GM04504 (cell line): ENCODE measurements at places on chromosomes 11 and 22.
A peak's percentile ranks its signal among the peaks of the same experiment; 100 is the strongest.

GRCh38 chr11:9982127-9982795, 311.8 kb downstream of the SBF2 start:
- DNase-seq: peak; percentile 50

DNA sequence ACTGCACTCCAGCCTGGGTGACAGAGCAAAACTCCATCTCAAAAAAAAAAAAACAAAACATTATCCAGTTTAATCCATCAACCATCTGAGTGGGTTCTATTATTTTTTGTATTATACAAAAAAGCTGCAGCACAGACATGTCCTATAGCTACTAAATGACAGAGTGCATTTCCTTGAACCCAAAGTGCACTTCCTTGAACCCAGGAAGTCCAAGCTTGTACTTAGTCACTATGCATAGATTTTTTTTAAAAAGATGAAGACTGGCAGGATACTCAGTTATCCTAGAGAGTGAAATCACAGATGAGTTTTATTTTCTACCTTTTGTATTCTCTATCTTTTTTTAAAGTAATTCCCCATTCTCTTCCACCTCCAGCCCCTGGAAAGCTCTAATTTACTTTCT, 8.0 kb upstream of the RRAS2 start:
- DNase-seq: no peak

- no peak for DNase-seq
These were observed at the start of gene DAGLA for GRCh38 chr11:61679893-61680621. Gene DAGLA (plus strand): TSS chr11:61680391. CDS start chr11:61720156, 39,765 bp downstream.

DNA sequence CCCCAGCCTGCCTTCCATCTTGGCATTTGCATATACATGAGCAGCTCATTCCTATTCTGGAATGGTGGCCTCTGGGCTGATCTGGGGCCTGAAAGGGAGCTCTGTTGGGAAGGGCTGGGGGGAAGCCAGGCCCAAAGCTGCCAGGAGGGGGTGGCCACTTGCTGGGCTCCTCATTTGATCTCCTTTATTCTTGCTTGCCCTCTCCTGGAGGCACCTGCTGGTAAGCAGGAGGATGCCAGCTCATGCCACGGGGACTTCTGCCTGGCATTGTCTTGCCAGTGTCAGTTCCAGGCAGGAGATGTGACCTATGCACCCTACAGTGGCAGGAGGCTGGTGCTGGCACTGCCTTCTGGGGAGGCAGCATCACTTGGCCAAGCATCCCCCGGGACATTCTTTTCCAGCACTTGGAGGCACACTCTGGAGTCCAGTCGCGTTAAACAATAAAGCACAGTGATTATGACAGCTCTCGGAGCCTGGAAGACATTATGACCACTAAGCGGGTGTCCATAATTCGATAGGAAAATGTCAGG, 128.3 kb downstream of the NTM start:
- DNase-seq: no peak

DNA sequence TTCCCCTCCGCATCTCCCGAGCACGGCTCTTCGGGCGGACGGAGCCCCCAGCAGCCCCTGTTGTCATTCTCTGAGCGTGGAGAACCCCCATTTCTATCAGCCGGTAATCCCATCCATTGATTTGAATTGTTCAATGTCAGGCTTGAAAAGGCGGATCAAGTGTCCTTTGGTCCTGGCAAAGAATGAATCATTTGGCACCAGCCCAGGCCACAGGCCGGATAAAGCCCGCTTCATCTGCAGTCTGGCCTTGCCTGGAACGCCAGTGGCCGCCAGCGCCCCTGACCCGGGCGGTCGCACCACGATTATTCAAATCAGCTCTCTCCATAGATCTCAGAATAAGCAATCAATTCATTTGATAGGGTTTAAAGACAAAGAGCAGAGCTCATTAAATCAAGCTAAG, 188.9 kb downstream of the BRD1 start:
- DNase-seq: no peak

DNA sequence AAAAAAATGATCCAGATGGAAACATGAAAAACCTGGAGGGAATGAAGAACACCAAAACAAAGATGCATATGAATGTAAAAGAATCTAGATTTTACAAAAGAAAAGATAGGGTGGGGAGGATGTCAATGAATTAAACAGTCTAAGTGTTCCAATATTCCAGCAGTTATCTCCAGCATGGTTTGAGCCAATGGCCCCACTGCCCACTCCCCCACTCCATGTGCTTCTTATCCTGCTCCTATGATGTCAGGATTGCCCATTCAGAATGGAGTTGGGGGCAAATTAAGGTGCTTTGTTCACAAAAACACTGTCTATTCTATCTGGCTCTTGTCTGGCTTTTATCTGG, 1.2 kb upstream of the OR52K1 start:
- no peak for DNase-seq

DNA sequence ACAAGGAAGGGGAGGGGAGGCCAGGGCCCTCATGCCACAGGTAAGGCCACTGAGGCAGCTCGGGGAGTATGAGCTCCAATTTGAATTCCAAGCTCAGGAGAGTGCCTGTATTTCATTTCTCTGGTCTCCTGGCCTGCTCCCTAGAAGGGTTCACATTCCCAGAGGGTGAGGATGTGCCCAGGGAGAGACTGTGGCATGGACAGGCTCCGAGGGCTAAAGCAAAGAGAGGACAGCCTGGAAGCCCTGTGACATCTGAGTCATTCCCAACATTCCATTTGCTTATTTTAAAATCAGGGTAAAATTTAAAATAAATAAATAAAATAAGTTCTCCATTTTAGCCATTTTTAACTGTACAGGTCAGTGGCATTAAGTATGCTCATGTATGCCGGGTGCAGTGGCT, 18.6 kb upstream of the FOLR1 start:
- no peak for DNase-seq

DNA sequence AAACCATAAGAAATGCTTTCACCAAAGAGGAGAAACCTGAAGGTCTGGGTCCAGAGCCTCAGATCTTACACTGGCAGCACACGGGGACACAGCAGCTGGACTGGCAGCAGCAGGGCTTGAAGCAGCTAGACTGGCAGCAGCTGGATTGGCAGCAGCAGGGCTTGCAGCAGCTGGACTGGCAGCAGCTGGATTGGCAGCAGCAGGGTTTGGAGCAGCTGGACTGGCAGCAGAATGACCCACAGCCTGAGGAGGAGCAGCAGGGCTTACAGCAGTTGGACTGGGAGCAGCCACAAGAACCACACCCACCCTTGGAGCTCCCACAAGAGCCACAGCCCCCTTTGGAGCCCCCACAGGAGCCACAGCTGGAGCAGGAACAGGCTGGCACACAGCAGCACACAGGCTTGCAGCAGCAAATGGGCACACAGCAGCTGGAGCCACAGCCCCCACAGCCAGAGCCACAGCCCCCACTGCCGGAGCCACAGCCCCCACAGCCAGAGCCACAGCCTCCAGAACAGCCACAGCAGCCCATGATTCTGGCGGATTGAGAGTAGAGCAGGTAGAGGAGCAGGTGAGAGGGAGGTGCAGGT, at the start of gene KRTAP5-11:
KRTAP5-11 (minus strand) TSS at position 567 of the 587 bp plus-strand sequence; CDS start at position 529, 38 bp downstream.
- no peak for DNase-seq

- DNase-seq: no peak
These were observed 11.2 kb downstream of the CD82 start for GRCh38 chr11:44576656-44577055.

DNA sequence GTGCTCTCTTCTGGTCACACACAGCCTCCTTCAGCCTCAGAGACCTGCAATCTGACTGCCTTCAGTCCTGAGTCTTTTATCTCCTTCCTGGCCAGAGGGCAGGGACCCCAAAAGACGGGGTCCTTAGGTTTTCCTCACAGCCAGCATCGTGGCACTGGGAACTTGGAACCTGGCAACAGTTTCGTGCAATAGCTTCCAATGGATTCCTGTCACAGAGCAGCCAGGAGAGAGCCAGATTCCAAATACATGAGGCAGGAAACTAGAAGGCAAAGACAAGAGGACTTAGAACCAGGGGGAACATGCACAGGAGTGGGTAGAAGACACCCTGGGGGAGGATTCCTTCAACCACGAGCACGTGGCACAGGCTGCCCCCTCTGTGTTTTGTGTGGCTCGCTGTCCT, 48.6 kb downstream of the C11orf91 start:
- no peak for DNase-seq

- DNase-seq: no peak
These were observed 1.1 kb downstream of the SCN2B start for GRCh38 chr11:118175031-118175992.

GRCh38 chr11:18011633-18012032, 1.2 kb downstream of the SERGEF start:
- DNase-seq: no peak

- no peak for DNase-seq
These were observed 14.0 kb downstream of the USP35 start for GRCh38 chr11:78202733-78203167.

- DNase-seq: no peak
These were observed 74.1 kb downstream of the PARVB start for GRCh38 chr22:44098021-44098739.

GRCh38 chr22:19143967-19144400, 467 bp downstream of the ESS2 start:
- no peak for DNase-seq

GRCh38 chr22:44020981-44021380, 3.1 kb upstream of the PARVB start:
- no peak for DNase-seq

GRCh38 chr22:21591695-21592094, 24.2 kb downstream of the UBE2L3 start:
- no peak for DNase-seq

DNA sequence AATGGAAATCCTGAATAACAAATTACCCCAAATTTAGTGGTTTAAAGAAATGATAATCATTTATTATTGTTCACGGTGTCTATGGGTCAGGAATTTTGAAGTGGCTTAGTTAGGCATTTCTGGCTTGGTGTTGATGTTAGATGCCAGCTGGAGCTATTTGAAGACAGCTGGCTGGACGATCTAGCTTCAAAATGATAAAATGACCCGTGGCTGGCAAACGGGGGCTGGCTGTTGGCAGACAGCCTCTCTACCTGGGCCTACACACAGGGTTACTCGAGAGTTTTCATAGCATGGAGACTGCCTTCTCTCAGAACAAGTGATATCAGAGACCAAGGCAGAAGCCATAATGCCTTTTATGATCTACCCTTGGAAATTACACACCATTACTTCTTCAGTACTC, 285.2 kb downstream of the METTL15 start:
- DNase-seq: no peak

- peak; percentile 59 for DNase-seq
These were observed 70.2 kb upstream of the NAV2 start for GRCh38 chr11:19642185-19643158.

DNA sequence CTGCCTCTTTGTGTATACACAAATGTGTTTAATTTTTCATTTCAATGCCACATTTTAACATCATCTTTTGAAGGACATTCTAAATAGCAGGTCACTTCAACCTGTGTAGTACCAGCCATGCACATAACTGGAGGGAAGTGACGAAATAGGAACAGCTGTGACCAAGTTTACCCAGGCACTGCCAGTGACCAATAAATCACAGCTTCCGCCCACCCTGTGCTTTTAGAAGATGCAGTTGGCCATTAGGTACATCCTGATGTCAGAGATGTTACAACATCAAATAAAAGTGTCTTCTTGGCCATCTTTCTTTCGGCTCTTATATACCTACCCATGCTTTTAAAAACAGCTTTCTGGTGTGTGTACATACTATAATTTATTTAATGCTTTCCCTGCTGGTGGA, 7.8 kb downstream of the LDLRAD3 start:
- DNase-seq: no peak

DNA sequence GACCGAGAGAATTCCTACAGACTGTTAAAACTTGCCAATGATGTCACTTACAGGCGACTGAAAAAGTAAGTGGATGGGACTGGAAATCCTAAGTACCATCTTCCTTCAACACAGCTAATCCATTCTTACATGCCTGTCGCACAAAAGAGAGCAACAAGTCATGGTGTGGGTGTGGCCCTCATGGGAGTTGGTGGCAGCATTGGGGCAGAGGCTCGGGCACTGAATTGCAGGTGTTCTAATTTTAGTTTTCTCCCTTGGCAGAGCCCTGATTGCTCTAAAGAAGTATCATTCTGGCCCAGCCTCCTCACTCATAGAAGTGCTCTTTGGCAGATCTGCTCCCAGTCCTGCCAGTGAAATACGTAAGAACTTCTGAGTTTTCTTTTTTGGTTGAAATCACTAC, 4.6 kb downstream of the IGHMBP2 start:
- no peak for DNase-seq

- no peak for DNase-seq
These were observed 1.2 kb upstream of the GAL start for GRCh38 chr11:68683121-68683520.

DNA sequence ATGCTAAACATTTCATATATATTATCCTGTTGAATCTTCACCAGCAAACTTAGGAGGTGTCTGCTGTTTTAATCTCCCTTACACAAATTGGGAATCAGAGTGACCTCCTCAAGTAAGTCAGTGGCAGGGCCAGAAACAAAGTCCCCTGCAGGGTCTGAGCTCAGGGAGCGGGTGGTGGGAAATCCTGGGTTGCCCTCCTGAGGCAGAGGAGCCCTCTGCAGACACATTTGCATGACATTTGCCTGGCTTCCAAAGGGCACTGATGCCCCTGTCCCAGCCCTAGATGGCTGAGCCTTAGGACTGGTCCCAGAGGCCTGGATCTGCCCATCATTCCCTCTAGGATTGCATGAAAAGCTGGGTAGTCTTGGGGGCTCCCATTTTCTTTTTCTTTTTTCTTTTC, 2.1 kb upstream of the INPP5J start:
- DNase-seq: no peak

GRCh38 chr11:125777309-125777708, 1.3 kb downstream of the PATE2 start:
- peak; percentile 16 for DNase-seq

DNA sequence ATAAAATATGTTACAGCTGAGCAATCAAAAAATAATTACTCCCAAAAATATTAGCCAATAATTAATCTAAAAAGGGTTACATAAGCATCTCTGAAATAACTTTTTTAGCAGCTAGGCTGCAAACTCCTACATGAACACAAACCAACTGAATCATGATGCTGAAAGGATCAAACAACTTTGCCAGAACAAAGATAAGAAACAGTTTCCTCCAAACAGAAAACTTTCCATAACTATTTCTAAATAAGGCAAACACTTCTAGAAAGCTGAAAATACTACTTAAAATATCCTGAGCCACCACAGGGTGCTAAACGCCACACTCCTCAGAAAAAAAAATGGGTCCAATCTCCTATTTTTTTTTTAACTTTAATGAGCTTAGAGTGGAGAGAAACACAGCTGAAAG, 68.6 kb upstream of the ARHGAP32 start:
- no peak for DNase-seq

DNA sequence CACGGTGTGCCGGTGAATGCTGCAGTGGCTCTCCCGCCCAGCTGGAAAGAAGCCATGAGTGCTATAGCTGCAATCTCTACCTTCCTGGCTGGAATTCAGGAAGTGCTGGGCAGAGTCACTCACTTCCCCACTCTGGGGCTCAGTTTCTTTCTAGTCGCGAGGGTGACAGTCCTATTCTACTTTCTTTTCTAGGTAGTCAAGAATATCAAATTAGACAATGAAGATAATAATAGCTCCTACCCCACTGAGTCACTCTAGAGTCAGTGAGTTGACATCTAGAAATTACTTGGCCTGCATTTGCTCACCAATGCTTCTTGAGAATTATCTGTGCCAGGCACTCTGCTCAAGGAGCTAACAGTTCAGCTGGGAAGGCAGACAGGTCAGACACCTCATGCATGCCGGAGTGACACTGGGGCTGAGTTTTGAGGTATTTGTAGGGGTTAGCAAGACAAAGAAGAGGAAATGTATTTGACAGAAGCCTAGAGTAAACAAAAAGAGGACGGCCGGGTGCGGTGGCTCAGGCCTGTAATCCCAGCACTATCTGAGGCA, 3.2 kb downstream of the CENPM start:
- DNase-seq: no peak
